ENCODE measurements at places on chromosomes 16 and 17. TPM values are rescaled to one million over a fixed set of nuclear protein-coding genes. Genes with fewer than 3 reads are reported as not detected.

TUFM gene
- total RNA-seq = 211 TPM

BCL6B gene
- not detected for total RNA-seq

HASPIN gene
- 71.3 TPM for total RNA-seq

C16orf86 gene
- total RNA-seq = 6.8 TPM

TAC4 gene
- total RNA-seq = not detected

DNAH9 gene
- total RNA-seq = not detected

LPO gene
- total RNA-seq = not detected

ZNF423 gene
- not detected for total RNA-seq
